ENCODE measurements at places on chromosomes 2 and 18.

- no peak for DNase-seq
Observed at GRCh38 chr2:68487773-68488355, 20.5 kb downstream of the APLF start.

- DNase-seq = no peak
Observed at GRCh38 chr2:212970132-212970531, 181.3 kb downstream of the IKZF2 start.

DNA sequence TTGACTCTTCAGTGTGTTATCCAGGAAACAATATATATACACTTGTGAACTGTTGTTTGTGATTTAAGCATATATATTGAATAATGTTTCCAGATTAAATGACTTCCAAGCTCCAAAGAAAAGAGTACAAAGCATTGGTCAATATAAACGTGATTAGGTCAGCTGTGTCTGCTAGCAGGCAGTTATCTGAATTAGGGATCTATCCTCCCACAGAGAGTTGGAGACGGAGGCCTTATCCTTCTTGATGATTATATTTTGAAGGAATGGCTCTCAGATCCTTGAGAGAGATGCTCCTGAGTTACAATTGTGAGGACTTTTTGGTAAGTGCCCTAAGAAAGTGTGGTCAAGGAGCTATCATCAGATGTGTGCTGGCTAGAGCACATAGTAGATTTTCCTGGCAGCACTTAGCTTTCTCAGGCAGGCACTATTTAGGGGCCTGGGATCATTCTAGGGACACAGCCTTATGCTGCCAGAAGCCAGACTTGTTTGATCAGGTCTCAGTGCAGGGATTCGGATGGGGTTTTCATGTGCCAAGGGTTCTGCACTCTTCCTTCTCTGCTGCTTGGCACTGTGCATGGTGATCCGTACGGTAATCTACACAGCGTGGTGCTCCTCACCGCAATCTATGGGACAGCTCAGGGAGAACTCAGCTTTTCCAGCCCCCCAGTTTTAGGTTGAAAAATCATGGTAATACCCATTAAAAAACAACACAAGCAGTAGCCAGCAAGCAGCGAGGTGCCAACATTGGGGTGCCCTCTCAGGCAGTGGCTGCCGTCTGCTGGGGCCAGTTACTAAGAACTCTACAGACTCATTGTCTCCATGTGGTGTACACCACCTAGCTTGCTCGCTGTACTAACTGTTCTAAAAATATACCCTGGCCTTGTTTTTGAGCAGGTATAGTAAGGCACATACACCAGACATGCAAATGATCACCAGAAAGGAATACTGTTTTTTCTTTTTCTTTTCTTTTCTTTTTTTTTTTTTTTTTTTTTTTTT, 8.0 kb upstream of the ZDBF2 start:
- no peak for DNase-seq

DNA sequence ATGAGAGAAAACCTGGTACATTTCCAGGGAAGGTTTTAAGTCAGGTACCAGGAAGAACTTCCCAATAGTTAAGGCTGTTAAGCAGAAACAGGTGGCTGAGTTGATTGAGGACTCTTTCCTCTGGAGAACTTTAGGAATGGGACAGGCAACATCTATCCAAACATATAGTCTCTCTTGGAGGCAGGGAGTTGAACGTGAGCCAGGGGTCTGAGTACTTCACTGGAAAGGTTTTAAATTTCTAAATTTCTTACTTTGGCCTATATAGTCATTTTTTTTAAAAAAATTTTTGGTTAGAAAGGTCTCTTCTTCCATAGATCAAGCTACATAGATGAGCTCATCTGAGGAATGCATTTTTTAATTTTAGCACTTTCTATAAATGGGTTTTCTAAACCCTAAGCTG, 261.4 kb upstream of the TCF4 start:
- no peak for DNase-seq

DNA sequence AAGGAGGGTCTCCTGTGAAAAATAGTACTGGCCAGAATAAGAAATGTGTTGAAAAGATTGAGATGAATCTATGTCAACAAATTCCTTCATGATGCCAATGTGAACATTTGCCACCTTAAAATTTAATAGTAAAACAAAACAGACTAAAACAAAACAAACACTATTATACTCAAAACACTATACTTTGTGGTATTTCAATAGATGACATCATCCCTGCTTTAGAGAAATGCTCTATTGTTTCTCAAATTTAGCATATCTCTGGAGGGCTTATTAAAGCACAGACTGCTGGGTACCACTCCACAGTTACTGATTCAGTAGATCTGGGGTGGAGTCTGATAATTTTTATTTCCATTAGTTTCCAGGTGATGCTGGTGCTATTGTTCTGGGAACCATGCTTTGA, 579.4 kb upstream of the FAM98A start:
- DNase-seq = no peak

- DNase-seq = no peak
Observed at GRCh38 chr2:241356871-241357260, 781 bp downstream of the FARP2 start.

- no peak for DNase-seq
Observed at GRCh38 chr18:10025711-10026670, 112.2 kb downstream of the VAPA start.

DNA sequence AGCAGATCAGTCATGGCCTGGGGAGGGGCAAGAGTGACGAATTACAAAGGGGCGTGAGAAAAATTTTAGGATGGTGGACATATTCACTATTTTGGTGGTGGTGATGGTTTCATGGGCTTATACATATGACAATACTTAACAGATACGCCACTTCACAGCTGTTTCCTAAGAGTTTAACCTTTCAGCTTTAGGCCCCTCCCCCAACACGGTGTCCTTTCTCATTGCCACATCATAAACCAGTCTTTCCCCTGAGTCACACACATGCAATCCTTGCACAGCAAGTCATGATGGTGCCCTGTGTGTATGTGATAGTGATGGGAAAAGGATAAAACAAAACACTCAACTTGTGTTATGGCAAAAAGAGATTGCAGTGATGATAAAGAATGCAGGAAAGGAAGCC, 47.6 kb upstream of the IL1R1 start:
- peak; percentile 41 for DNase-seq

DNA sequence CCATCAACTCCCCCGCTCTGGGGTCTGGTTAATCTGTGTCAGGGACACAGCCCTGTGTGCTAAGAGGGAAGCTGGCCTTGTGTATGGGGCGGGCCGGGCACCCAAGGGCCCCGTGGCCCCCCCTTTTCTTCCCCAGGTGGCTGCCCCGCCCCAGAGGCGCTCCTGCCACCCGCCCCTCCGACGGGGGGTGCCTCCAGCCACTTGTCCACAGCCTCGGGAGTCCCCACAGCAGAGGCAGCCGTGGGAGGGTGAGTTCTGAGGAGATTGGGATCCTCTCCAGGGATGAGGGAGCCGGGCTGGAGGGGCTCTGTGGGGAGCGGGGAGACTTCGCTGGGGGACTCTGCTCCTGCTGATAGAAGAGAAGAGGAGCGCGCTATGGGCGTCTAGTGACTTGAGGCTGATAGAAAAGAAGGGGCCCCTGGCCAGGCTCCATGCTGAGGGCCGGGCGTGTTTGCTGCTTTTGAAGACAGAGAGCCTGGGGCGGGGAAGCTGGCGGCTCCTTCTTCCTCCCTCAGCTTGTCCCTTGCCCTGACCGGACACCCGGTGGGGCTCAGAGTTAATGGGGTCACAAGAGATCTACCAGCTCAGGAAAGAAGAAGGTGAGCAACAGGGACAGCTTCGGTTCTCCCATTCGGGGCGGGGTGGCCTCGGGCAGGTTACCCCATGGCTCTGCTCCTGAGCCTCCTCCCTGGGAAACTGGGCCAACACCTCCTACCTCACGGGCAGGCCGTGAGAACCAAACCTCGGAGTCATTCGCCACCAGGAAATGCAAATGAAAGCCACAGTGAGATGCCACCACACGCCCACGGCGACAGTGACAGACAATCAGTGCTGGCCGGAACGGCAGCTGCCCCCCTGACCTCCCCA, 89.4 kb upstream of the TAF1B start:
- DNase-seq = no peak

- no peak for DNase-seq
Observed at GRCh38 chr18:8856212-8856611, 150.9 kb downstream of the MTCL1 start.

GRCh38 chr2:8534729-8535468, 147.0 kb upstream of the ID2 start:
- no peak for DNase-seq

DNA sequence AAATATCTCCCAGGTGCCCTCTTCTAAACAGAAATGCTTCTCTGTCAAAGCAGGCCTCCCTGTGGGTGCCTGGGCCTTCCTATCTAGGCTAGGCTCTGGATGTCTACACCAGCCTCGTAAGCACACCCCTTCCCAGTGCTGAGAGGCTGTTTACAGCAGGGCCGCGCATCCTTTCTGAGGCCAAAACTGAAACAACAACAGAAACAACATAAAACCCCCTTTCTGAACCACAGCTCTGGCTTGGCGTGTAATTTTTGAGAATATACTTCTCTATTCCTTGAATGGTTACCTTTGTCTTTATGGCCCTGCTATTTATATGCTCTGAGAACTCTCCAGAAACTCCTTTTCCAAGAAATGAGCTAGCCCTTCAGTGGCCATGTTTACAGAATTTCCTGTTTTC, 118.4 kb downstream of the BCL2L11 start:
- DNase-seq = no peak

DNA sequence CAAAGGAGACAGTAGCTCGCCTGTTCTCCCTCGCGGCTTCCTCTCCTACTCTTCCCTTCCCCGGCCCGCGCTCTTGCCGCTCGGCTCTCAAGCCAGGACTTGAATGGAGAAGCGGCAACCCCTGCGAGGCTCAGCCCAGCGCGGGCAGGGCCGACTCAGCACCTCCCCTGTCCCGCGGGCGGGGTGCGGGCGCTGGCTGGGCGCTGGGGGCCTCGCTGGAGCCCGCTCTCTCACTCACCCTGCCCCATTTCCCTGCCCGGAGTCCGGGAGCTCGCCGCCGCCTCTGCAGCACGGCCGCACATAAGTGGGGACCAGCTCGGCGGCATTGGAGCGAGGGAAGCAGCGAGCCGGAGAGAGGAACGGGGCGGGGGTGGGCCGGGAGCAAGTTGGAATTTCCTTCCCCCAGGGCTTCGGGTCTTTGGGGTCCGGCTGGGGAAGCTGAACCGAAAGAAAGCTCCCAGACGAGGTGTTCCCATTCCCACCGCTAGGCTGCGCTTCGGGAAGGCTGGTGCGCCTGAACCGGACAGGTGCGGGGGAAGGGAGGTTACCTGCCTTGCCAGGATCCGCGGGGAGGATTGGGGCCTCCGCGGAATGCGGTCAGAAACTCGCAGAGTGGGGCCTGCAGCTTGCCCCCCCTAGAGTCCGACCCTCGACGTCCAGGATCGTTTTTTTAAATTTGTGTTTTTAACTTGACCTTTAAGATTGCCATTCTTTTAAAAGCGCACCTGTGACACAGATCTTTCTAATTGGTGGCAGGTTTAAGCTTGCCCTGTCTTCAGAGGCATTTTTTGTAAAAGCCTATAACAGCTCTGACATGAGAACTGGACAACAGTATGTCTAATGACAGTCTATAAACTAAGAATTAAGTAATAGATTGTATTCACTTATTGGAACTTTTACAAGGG, at the start of gene COBLL1:
COBLL1 (minus strand) TSS at position 105 of the 905 bp plus-strand sequence. CDS start 627 bp downstream, outside the sequence.
- peak; percentile 71 for DNase-seq
